ENCODE measurements at places on chromosomes 4 and X.

DNA sequence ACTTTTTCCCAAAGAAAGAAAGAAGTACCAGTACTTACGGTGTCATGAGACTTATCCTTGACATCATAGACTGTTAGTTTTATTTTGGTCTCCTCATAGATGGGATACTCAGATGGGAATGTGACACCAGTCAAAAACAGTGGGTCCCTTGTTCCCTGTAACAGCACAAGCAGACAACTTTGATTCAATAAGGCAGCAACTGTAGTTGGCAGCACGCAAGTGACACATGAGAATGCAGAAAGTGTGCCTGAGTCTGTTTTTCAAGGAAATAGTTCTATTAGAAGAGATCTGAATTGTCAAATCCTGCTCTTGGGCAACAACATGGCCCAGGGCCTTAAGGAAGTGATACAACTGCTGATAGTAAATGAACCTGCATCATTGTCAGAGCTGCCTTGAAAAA lies 443.2 kb downstream of the INPP4B start:
- no peak for DNase-seq

- DNase-seq = no peak
Observed at GRCh38 chrX:129553619-129554288, 13.7 kb downstream of the OCRL start.

DNA sequence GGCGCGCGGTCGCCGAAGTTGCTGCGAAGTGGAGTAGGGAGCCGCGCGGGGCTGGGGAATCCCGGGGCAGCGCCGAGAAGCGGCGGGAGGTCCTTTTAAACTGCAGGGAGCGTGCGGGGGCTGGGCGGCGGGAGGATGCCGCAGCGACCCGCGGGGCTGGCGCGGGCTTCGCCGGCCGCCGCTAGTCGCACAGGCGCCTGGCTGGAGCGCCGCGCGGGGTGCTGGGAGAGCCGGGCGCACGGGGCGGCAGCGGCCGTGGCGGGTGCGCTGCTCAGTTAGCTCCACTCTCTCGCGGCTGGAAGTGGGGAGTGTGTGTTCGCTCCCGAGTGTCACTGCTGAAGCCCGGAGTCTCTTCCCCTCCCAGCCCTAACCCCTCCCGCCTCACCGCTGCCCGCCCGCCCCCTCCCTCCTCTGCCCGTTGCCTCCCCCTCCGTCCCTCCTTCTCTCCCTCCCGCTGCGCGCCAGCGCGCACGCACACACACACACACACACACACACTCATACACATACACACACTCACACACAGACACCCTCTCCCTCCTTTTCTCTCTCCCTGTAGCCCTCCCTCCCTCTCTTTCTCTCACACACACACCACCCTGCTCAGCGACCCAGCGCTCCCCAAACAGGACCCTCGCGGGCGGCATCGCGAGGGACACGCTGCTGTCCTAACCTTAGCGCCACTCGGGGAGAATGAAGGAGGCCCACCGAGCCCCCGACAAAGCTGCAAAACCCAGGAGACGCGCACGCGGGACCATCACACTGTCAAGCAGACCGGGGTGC lies at the start of gene NDNF:
Gene NDNF (minus strand): TSS at position 312 of the 780 bp plus-strand sequence. CDS start 26,698 bp downstream, outside the sequence.
- DNase-seq = peak; percentile 50

DNA sequence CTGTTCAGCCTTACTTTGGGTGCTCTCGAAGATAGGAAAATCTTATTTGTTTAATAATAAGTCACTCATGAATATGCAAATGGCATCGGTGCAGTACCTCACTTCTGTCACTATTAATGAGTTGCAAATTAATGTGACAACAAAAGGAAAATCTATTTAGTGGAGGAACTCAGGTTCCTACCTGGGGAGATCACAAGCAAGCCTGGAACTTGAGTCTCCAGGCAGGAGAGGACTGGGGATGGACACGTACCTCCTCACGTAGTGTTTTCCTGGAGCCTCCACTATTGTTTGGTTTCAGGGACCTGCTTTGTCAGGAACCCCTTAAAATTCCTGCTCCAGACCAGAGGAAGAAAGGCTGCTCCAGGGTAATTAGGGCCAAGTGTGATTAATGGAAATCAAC lies 82.1 kb downstream of the BCOR start:
- no peak for DNase-seq

DNA sequence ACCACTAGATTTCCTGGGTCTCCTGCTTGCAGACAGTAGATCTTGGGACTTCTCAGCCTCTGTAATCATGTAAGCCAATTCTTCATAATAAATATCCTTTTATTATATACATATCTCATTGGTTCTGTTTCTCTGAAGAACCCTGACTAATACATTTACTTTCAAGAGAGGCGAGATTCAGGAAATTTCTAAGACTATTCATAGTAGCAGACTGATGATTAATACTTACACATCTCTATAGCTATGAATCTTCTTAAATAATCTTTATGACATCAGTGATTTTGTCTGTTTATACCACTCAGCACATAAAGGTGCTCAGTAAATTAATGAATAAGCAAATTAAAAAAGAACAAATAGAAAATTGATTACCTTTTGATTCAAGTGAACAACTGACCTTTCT lies 682.3 kb upstream of the GRID2 start:
- no peak for DNase-seq

GRCh38 chr4:80129785-80130184 lies 56.8 kb upstream of the ANTXR2 start:
- no peak for DNase-seq

- no peak for DNase-seq
Observed at GRCh38 chrX:68832101-68832416, 3.2 kb downstream of the EFNB1 start.

DNA sequence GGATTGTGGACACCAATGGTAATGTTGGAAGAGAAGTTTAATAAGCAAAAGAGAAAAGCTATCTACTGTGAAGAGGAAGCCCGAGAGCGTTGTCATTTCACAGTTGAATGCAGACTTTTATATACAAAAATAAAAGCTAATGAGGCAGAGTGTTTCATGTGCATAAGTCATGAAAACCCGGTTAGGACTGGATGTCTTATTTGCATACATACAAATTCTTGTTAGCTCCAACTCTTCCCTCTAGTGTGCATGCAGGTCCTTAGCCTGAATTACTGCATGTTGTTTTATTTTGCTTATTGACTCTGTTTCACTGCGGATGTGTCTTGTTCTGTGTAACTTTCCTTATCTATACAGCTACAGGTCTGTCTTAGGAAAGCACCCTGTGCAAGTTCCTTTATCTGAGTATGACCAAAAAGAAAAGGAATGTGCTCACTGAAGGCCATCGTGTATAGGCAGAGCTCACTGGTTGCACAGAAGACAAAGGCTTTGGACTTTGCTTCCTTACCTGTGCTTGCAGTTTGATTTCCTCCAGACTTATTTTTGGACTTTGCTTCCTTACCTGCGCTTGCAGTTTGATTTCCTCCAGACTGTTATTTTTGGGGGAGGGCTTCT lies 25.1 kb upstream of the UGT2B11 start:
- no peak for DNase-seq

- no peak for DNase-seq
Observed at GRCh38 chr4:47942081-47942819, 27.9 kb upstream of the NFXL1 start.

DNA sequence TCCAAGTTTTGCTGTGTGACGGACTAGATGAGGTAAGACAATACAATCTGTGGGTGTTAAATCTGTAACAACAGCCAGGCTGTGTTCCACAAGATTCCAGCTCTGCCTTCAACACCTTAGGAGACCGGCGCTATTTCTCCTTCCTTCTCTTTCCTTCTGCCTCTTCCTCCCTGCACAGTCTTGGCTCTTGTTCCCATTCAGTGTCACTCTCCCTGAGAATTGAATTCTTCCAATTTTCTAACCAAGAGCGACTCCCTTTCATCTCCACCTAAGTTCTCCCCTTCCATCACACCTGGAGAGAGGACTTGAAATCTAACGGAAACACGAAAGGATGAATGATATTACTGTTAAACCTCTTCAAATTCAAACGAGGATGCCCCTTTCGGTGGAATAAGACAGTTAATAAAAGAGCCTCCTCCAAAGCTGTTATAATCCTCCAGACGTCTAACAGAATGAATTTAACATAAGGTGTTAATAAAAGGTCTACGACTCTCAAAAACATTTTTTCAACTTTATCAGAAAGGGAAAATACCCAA lies 2.7 kb downstream of the EPHA5 start:
- no peak for DNase-seq

- no peak for DNase-seq
Observed at GRCh38 chr4:20512033-20512792, 188.0 kb upstream of the PACRGL start.

- no peak for DNase-seq
Observed at GRCh38 chr4:8737075-8737474, 134.6 kb downstream of the HMX1 start.

GRCh38 chr4:105102016-105102415 lies 44.7 kb upstream of the TET2 start:
- no peak for DNase-seq
